ENCODE measurements at places on chromosomes 7 and 10.

GRCh38 chr10:112373912-112374338 lies at the start of gene ACSL5:
ACSL5 (plus strand) TSS chr10:112374116; CDS start chr10:112394947, 20,831 bp downstream.
- no peak for DNase-seq

DNA sequence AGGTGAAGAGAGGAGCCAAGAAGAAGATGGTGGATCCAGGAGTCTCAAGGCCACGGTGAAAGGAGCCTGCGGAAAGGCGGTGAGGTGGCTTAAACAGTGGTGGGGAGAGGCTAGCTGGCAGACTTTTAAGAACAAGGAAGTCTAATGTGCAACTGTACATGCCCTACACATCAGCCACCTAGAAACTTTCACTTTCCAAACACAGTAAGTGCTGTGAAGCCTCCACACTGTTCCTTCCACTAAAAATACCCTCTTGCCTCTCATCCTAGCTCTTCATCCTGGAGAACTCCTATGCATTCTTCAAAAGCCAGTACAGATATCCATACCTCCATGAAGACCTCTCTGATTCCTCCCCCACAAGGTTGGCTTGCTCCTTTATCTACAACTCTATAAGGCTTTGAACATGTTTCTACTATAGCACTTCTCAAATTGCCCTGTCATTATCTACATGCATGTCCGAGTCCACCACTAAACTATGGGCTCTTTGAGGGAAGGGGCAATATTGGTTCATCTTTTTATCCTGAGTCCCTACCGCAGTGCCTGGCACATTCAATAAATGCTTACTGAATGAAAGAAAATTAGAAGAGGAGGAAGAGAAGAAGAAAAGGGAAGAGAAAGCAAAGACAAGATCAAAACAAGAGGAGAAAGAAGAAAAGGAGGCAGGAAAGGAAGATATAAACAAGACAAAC lies 54.2 kb downstream of the DNAJC12 start:
- DNase-seq = no peak

GRCh38 chr10:49115015-49115795 lies at the start of gene VSTM4:
VSTM4 (minus strand) TSS chr10:49115522; CDS start chr10:49115485, 37 bp downstream.
- no peak for DNase-seq

GRCh38 chr10:32332299-32332750 lies 14.6 kb downstream of the EPC1 start:
- DNase-seq = peak; percentile 61

DNA sequence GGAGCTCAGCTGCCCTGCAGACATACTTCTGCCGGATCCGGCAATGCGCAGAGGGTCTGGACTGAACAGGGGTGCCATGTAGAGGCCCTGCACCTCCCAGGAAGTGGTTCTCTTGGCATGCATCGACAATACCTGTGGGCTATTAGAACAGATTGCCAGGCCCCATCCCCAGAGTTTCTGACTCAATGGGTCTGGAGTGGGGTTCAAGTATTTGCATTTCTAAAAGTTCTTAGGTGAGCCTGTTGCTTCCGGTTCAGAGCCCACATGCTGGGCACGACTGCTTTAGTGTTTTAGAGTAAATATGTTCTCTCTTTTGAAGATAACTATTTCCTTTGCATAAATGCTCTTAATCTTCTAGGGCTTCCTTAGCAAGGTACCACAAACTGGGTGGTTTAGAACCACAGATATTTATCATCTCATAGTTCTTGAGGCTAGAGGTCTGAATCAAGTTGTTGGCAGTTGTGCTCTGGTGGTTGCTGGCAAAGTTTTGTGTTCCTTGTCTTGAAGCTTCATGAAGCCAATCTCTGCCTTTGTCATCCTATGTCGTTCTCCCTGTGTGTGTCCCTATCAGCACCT lies 435.5 kb downstream of the TCERG1L start:
- no peak for DNase-seq

GRCh38 chr10:75427951-75428350 lies 3.5 kb upstream of the LRMDA start:
- DNase-seq = no peak

GRCh38 chr7:99644431-99644830 lies 27.7 kb downstream of the ZSCAN25 start:
- DNase-seq = no peak

DNA sequence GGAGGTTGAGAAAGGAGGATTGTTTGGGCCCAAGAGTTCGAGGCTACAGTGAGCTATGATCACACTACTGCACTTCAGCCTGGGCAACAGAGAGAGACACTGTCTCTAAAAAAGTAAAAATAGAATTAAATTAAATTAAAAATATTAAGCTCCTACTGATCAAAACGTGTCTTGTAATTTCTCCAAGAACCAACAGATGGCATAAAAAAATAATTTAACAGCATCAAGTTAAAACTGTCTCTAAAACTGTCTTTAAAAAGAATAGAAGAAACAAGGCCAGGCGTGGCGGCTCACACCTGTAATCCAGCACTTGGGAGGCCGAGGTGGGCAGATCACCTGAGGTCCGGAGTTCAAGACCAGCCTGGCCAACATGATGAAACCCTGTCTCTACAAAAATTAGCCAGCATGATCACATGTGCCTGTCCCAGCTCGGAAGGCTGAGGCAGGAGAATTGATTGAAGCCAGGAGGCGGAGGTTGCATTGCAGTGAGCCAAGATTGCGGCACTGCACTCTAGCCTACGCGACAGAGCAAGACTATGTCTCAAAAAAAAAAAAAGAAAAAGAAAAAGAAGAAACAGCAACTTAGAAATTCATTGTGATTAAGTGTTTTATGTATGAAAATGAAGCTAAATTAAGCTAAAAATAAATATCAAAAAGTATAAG lies 24.5 kb downstream of the MTPAP start:
- DNase-seq = no peak

DNA sequence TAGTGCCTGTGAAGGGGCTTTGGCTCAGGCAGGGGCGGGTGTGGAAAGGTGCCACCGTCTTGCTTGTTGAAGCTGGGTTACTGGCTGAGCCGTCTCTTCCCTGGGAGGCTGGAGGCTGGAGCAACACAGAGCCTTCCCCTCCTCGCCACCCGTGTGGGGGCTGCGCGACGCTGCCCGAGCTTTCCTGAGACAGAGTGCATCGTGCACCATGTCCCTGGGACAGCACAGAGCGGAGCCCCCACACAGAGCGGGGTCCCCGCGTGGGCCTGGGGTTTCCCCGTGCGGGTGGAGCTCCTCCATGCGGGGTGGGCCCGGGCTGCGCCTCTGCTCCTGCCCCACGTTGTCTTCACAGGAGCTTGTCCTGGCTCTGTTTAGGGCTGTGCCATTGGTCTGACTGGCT lies 69.9 kb downstream of the INPP5A start:
- DNase-seq = no peak

DNA sequence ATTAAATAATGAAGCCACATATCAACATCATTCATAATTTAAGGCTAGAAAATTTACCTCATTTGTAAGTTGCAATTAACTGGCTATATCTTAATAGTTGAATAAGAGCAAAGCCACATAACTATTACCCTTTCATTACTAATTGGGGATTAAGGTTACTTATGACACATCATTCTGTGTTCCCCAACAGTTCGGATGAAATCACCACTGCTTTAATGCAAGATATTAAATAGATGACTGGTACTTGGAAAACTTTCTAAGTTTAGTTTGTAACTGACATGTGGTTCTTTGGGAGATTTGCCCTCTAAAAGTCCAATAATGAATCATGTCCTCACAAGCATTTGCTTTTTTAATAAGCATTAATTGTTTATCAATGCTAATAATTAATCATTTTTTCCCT lies 109.1 kb downstream of the MTERF1 start:
- DNase-seq = no peak

DNA sequence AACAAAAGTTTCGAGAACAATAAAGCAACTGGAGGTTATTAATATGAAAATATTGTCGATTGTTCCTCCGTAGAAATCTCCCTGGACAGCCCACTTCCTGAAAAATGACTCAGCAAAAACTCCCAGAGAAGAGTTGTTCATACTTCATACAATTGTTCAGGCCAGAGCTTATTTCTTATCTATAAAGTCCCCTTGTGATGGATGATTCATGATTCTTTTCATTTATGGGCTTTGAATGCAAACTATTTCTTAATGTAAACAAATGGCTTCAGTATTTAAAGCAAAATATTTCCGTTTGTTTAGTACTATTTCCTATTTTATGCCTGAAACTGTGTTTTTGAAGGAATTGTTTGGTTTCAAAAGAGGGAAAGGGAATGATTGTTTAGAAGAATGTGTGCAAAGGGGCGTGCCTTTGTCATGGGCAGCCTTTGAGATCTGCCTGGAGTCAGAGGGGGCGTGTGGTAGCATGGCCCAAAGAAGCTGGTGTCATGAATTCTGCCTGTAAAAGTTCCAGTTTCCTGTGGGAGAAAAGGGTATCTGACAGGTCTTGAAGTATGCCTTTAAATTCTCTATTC lies 26.2 kb upstream of the EXOC6 start:
- no peak for DNase-seq

DNA sequence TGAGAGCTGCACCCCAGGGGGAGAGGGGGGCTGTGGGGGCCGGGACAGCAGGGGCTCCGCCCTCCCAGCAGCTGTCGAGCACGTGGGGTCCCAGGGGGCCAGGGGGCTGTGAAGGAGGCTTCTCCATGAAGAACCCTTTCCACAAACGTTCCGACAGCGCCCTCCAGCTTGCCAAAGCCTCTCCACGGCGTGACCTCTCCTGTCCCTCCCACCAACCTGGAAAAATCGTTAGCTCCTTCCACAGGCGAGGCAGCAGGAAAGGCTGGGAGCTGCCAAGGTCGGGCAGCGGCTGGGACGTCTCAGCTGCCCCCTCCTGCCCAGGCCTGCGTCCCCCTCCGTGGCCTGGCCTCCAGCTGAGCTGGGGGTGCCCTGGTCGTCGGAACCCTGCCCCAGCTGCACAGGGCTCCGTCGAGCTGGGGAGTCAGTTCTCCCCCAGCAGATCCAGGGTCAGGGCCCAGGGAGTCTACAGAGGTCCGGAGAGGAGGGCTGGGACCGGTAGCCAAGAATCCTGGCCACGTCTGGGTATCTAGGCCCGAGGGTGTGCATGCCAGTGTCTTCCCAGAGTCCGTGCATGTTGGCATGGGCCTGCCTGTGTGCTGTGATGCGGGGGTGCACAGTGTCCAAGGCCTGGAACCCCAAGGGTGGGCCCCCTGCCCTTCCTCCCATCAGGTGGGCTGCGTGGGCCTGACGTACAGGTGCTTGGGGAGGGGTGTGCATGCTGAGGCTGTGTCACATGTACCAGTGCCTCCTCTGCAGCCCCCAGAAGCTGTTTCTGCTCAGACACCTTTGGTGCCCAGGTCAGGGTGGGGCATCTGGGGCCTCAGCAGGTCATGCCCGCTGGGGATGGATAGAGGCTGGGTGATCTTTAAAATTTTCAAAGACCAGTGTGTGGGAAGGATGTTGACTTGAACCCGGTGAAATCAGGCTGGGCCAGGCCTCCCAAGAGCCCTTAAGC lies 66.5 kb downstream of the UNCX start:
- DNase-seq = no peak

GRCh38 chr7:148849393-148850098 lies 34.5 kb downstream of the EZH2 start:
- no peak for DNase-seq

- DNase-seq = peak; percentile 45
Observed at GRCh38 chr10:102419269-102420180, 940 bp upstream of the PSD start.

GRCh38 chr10:119278126-119278709 lies 70.8 kb downstream of the GRK5 start:
- DNase-seq = no peak

DNA sequence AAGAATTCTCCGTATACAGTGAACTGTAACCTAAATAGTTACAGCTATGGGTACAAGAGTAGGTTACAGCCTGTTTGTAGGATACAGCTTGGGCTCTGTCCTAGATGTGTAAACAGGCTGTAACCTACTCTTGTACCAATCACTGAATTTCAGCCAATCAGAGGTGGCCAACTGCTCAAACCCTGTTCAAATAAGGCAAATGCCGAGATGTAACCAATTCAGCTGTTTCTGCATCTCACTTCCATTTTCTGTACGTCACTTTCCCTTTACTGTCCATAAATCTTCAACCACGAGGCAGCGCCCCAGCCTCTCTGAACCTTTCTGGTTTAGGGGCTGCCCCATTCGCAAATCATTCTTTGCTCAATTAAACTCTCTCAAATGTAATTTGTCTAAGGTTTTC lies 8.3 kb upstream of the MMP21 start:
- no peak for DNase-seq

DNA sequence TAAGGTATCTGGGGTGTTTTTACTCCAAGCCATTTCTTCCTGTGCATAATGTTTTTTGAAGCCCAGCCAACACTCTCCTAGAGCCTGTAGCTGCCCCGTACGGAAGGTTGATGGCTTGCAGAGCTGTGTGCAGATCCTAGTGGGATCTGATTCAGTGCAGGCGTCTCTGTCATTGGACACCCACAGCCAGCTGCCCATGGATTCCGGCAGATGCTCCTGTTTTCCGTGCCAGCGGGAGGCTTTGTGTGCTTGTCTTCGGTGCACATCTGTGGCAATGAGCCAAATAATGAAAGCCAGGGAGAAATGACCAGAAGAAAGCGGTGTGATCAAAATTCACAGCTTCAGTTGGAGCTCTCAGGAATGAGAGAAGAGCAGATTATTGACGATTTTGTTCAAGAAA lies 426.4 kb downstream of the TYW1 start:
- no peak for DNase-seq

GRCh38 chr10:129371541-129371940 lies 95.5 kb upstream of the MGMT start:
- no peak for DNase-seq

DNA sequence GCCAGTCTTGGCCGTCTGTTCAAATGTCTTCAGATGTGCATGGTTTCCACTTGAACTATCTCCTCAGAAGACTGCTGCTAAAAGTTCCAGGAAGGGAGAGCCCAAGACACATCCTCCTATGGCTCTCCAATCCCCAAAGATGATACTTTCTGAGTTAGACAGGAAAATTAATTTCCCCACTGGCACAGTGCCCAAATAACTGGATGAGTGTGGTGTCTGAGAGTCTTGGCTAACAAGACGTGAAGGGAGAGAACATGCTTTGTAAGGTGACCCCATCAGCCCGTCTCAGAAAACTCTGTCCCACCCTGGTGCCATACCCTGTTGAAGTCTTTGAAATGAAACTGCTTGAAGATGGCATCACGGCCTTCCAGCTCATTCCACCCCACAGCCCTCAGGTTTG lies 2.9 kb downstream of the PCBD1 start:
- no peak for DNase-seq

- no peak for DNase-seq
Observed at GRCh38 chr10:129926066-129927055, 37.7 kb downstream of the EBF3 start.

DNA sequence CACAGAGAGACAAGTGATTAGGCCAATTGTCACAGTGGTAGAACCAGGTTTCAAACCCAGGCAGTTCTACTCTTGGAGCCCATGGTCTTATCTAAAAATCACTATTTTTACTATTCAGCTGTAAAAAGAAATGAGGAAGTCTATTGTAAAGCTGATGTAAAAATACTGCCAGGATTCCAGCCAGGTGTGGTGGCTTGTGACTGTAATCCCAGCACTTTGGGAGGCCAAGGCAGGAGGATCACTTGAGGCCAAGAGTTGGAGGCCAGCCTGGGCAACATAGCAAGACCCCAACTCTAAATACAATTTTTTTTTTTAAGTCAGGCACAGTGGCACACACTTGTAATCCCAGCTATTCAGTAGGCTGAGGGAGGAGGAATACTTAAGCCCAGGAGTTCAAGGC lies 40.4 kb downstream of the HIP1 start:
- DNase-seq = no peak

GRCh38 chr10:91290607-91291006 lies 70.1 kb downstream of the PCGF5 start:
- no peak for DNase-seq

All from activated T-helper 1 cell treated with anti-CD3 and anti-CD28 coated beads, Interleukin-2, amount 50 U/mL, for 16 hours (primary cell).